ENCODE measurements at places on chromosomes 13 and 19.

GRCh38 chr19:41799444-41800000, 3.1 kb downstream of the CEACAM3 start:
- no peak for DNase-seq

DNA sequence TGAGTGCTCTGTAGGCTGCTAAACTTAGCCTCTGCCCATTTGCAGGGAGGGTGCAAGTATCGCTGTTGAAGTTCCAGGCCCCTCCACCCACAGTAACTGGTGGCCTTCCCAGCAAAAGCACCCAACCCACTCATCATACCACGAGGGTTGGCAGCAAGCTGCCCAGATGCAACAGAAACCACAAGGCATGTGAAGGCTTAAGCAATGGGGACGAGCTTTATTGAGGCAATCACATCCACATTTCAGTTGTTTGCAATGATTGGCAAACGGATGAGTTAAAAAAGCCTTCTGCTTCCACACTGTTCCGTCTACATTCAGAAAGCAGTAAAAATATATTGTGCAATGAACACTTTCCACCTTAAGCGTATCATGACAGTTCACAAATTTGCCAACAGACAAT, 10.3 kb downstream of the GJB6 start:
- no peak for DNase-seq

- DNase-seq: peak; percentile 54
Measured at GRCh38 chr19:22545751-22546150, 88.4 kb upstream of the ZNF492 start.

DNA sequence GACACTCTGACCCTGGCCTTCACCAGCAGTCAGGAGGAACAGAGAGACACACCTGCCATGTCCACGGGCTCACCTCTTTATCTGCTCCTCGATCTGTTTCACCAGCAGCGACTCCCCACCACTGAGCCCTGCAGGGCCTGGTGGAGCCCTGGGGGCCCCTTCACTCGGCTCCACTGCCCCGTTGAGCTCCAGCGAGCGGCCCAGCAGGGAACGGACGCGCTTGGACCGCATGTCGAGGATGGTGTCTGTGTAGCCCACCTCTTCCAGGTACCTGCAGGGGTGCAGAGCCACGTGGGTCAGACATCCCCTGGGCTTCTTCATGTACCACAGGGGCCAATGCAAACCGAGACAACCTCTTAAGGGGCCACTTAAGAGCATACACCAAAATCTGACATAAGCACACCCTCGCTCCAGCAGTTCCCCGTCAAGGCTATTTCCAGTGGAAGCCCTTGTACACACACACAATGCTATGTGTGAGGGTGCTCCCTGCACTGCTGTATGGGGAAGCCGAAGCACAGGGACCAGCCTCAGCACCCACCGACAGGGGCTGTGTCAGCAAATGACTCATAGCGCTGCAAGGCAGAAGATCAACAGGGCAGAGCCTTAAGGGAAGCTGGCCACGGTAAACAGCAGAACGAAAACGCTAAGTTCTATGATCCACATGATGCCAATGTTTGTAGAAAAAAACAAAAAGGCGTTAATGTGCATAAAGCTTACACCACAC, 12.7 kb upstream of the FKRP start:
- no peak for DNase-seq

GRCh38 chr13:94712812-94713560, 641 bp upstream of the SOX21 start:
- peak; percentile 85 for DNase-seq

DNA sequence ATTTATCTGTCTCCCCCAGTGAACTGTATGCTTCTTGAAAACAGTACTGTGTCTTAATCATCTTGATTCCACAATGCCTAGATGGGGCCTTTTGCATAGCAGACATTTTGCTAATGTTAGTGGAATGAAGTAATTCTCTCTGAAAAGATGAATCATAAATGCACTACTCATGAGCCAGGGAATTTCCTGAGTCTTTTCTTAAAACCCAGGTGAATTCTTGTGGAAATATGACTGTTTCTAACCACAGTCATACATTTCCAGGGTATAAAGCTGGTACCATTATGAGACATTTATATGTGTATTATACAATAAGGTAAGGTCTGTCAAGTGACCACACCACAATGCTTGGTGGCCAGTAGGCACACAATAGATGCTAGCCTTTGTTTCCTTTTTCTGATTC, 5.5 kb upstream of the KCTD4 start:
- DNase-seq: no peak

DNA sequence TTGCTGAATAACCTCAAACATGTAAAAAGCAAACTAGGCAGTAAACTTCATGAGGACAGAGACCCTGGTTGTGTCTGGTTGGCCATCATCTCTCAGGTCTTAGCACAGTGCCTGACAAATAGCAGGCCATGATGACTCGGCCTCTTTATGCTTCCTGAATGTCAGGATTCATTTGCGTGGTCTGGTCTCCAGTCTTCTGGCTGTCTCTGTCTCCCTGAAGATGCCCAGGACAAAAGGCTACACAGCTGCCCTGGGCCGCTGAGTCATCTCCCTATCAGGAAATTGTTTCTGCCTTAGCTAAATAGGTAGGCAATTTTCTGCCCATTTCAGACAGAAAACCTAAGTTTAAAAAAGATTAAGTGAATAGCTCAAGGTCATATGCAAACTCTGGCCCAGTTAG, 84.1 kb upstream of the FNDC3A start:
- no peak for DNase-seq

DNA sequence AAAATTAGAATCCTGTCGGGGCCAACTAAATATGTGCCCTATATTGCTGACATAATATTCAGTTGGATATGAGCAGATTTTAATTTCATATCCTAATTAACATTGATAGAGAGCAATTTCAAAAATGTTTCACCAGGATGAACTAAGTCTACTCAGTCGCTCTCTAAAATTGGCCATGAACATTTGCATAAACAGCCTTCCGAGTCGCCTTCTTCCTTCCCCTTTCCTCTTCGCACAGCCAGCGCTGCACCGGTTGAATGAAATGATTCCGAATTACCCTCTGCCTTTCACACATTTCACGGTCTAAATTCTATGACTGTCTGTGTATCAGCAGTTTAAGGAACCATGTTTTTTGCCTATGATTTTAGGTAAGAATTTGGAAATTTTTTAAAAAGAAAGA, 413.7 kb downstream of the LIG4 start:
- DNase-seq: no peak

DNA sequence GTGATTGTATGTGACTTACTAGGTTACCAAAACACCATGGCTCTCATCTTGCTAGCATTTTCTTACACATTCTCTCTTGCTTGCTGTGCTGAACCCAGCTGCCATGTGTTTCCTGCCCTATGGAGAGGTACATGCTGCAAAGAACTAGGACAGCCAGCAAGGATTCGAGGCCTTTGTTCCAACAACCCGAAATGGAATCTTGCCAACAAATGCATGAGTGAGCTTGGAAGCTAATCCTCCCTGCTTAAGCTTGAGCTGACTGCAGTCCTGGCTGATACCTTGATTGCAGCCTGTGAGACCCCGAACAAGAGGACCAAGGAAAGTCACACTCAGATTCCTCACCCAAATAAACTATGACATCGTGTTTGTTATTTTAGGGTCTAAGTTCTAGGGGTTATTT, 651.2 kb downstream of the SLITRK6 start:
- peak; percentile 68 for DNase-seq

- DNase-seq: no peak
Measured at GRCh38 chr19:55079400-55080038, 3.9 kb downstream of the EPS8L1 start.

DNA sequence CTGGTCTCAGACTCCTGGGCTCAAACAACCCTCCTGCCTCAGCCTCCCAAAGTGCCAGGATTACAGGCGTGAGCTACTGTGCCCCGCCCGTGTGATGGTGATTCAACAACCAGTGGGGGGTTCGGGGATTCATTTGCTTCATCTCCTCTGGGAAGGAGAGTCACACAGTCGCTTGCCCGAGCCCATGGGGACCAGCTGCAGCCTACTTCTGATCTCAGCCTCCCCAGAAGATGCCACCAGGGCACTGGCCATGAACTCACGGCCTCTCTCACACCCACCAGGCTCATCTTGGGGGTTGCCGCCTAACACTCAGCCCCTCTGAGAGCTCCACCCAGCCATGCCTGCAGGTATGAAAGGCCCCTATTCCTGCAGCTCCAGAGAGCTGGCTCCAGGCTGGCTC, 6.8 kb downstream of the TOMM40 start:
- DNase-seq: no peak

DNA sequence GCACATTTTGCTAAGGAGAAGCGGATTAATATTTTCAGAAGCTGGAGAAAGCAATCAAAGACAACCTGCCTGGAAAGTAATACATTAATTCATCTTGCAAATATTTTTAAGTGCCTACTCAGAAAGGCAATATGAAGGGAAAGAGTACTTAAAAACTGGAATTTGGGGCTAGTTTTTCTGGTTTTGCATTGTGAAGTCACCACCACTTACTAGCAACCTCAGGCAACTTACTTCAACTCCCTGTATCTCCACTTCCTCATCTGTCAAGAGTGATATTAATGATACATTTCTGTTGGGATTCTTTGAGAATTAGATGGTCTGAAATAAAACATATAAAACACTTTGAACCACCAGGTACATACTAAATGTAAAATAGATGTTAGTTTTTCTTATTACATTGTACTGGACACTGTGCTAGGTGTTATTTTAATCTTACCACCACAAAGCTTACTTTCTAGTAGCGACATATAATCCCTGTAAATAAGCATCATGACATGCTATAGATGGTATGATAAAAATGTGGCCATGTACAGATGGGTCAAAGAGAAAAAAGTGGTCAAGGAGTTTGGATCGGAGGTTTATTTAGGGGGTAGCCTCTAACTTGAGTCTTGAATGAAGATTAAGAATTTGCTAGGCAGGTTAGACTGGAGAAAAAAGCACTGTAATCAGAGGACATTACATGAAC, 101.2 kb downstream of the SPRY2 start:
- DNase-seq: no peak

GRCh38 chr13:50422181-50423148, 407.2 kb downstream of the KCNRG start:
- no peak for DNase-seq

- DNase-seq: no peak
Measured at GRCh38 chr13:76014406-76015318, 378.5 kb downstream of the LMO7 start.

DNA sequence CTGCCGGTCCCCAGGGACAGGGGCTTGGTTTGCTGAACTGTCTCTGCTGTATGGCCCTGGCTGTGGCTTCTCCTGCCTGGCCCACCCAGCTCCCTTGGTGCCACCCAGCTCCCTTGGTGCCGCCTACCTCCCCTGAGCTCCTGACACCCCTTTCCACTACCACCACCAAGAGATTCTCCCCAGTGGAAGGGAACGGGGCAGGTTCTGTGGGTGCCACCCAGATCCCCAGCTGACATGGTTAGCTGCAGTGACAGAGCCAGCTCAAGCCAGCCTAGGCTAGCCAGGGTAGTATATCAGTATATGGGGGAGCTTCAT, 28.5 kb upstream of the POP4 start:
- no peak for DNase-seq

DNA sequence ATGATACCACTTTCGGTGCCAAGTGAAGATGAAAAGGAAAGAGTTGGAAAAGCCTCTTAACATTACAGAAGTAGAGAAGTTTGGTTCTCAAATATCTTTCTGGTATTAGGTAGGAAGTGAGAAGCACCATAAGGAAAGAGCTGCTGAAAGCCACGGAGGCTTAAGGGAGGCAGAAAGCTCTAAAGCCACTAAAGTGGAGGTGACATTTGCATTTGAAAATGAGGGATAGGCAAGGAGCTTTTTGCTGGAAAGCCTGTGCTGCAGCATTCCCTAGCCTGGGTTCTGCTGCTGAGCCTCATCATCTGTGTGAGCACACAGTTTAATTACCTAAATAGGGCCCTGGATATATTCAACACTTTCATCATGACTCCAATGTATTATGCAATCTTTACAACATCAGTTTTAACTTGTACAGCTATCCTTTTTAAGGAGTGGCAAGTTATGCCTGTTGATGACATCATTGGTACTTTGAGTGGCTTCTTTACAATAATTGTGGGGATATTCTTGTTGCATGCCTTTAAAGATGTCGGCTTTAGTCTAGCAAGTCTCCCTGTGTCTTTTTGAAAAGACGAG, 315.4 kb downstream of the RBM26 start:
- no peak for DNase-seq

GRCh38 chr13:67308004-67308772, 78.1 kb upstream of the PCDH9 start:
- DNase-seq: no peak

GRCh38 chr13:66875264-66875663, 354.9 kb downstream of the PCDH9 start:
- DNase-seq: no peak

DNA sequence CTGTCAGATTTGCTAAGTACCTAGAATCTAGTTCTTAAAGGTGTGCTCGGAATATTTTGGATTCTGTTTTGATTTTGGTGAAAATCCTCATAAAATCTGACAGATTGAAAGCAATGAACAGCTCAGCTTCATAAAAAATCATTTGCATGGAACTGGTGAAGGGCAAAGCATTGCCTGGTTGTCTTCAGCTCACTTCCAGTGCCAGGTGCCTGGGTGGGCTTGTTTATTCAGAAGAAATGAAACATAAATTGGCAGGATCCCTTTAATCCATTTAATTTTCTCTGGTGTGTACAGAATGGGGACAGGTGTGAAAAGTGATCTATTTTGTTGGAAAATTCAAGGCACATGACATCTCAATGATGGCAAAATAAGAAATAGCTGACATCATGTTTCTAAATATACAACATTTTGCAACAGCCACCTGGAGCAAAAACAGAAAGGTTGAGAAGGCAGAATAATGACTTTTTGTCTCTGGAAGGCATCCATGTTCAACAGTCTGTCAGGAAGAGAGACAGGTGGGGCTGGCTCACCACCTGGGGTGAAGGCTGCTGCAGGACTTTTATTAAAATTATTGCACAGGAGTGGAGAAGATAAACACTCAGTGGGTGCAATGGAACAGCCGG, 52.2 kb downstream of the RFC3 start:
- no peak for DNase-seq

- DNase-seq: no peak
Measured at GRCh38 chr19:42154471-42155323, 22.5 kb upstream of the POU2F2 start.

- peak; percentile 22 for DNase-seq
Measured at GRCh38 chr13:80224468-80224867, 116.5 kb downstream of the SPRY2 start.

DNA sequence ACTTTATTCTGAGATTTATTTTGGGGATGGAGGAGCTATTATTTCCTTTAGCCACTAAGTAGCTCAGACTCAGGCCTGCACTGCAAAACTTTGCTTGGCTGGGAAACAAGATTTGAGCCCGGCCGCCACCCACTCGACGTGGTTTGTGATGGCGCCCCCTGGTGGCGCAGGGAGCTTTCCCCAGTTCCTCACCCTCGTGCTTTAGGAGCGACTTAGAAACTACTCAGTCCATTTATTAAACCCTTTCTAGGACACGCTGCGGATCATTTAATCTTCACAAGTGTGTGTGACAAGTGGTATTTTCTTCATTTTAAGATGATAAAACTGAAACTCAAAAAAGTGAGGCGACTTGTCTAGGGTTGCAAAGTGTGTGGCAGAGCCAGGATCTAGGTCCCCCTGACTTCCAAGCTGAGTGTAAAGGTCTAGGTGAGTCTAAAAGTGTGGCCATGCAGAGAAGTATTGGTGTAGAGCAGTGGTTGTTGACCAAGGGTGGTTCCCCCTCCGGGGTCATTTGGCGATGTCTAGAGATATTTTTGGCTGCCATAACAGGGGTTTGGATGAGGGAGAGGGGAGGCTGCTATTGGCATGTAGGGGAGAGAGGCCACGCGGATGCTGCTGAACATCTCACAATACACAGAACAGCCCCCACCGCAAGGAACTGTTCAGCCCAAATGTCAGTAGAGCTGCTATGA, 2.2 kb downstream of the CXCL17 start:
- peak; percentile 90 for DNase-seq
